Stimulated activated CD4-positive, alpha-beta T cell treated with anti-CD3 and anti-CD28 coated beads, TNF-alpha, amount 100 ng/mL, for 1 hour (primary cell): ENCODE measurements at places on chromosomes 12 and 14.

DNA sequence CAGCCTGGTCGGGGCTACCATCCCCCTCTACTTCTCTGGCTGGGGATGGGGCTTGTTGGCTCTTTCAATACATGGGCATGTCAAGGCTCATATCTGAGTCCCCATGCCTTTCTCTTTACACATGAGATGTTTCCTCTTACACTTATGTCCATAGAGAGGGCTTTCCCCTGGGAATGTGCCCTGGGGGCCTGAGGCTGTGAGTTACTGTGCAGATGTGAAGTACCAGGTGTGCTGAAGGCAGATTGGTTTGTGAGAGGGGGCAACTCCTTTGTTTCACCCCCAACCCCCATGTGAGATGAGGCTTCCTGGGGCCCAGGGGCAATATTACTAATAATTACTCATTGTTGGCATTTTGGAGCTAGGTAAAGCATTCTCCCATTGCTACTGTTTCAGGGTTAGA lies 32.8 kb downstream of the NRXN3 start:
- no peak for DNase-seq

- no peak for DNase-seq
Measured at GRCh38 chr12:132168311-132169031, 24.2 kb downstream of the NOC4L start.

DNA sequence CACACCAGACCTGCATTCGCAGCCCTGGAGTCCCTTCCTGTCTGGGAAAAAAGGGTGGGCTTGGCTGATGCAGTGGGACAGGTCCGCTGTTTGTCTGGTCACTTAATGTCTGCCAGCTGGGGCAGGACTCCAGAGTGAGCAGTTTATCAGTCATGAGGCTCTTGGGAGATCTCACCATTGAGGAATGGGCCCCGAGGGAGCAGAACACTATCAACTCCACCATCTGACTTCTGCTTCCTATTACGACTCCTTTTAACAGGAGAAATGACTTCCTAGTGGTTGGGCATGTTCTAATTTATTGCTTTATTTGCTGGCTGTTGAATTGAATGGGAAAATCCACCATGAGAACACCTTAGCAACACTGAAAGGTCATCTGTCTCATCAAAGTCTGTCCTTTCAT lies 182.5 kb upstream of the RASSF8 start:
- no peak for DNase-seq

DNA sequence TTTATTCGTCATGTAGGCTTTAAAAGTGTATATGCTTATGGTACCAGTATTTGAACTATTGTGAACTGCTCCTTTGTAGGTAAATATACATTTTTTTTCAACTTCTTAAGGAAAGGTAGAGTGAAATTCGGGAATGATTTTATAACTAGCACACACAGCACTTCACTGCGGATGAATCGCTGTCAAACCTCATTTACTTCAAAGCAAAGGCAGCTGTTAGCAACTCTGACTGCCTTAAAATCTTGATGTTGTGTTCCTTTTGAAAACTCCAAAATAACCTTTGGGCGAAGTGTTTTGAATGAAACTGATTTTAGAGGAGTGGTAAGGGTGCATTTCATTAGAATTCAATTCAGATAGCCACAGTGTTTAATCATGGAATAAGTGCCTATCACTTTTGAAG lies 95.8 kb downstream of the GLT1D1 start:
- DNase-seq: no peak

GRCh38 chr12:53695152-53696145 lies 19.6 kb upstream of the ATP5MC2 start:
- DNase-seq: no peak

- no peak for DNase-seq
Measured at GRCh38 chr12:120286768-120287490, 4.8 kb downstream of the RNU4-2 start.

GRCh38 chr12:90280564-90281058 lies 572.0 kb upstream of the ATP2B1 start:
- no peak for DNase-seq

- no peak for DNase-seq
Measured at GRCh38 chr12:71873821-71874220, 34.3 kb downstream of the TBC1D15 start.

DNA sequence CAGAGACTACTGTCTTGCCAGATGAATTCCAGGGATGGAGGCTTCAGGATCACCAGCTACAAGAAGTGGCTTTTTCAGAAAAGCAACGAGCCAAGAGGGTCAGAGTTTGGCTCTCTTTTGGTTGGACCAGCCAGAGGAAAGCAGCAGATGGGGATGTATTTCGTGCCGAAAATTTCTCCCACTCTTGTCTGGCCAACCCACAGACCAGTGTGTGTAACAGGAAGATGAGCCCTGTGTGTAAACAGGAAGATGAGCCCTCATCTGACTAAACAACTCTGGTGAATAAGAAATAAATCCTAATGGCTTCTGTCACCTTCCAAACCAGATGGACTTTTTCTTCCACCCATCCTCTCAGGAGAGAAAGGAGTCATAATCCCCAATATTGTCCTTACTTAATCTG lies 13.1 kb downstream of the GPR68 start:
- no peak for DNase-seq

DNA sequence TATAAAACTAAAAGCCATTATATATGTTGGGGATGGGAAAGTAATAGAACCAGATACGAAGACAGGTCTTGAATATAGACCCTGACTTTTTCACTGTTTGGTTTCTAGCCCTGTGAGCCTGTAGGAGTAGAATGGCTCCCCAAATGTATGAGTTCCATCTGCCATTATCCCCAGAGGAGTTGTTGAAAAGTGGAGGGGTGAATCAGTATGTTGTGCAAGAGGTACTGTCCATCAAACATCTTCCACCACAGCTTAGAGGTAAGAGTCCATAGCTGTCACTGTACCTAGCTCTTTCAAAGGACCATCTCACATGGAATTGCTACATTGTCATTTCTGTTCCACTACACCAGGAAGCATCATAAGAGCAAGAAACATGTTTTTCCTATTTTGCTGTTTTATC lies 1.1 kb downstream of the NCAPD2 start:
- no peak for DNase-seq

GRCh38 chr12:67742461-67742860 lies 93.9 kb downstream of the DYRK2 start:
- no peak for DNase-seq

GRCh38 chr14:100062590-100062989 lies 2.6 kb upstream of the EVL start:
- no peak for DNase-seq

- no peak for DNase-seq
Measured at GRCh38 chr12:31215518-31216232, 110.3 kb downstream of the SINHCAF start.

DNA sequence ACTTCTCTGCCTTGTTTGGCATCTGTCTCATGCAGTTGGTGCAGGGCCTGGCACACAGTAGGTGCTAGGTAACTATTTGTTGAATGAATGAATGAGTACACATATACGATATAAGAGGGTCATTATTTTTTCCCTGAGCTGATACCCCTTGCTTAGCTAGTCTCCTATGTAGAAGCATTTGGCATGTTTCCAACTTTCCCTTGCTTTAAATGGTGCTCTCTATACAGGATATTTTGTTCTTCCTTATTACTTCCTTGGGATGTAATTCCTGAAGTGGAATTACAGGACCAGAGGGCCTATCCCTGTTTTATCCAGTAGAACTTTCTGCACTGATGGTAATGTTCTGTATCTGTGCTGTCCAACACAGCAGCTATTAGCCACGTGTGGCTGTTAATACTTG lies 250.1 kb upstream of the PWP1 start:
- no peak for DNase-seq

DNA sequence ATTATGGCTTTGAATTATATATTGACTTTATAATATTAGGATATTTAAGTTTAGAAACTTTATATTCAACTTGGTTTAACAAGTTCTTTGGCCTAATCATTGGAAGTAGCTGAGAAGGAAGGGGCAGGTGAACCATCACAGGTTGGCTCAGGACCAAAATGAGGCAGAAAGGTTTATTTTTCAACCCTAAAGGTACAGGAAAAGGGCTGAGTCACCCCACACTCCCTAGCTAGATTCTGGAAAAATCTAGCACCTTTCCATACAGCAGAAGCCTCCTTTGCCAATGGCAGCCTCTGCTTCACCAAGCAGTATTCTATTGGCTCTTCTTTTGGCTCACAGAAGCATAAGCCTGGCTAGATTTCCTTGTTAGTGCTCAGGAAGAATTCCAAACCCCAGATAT lies 19.3 kb upstream of the MED6 start:
- DNase-seq: no peak

- no peak for DNase-seq
Measured at GRCh38 chr14:27049701-27050100, 451.9 kb upstream of the NOVA1 start.

DNA sequence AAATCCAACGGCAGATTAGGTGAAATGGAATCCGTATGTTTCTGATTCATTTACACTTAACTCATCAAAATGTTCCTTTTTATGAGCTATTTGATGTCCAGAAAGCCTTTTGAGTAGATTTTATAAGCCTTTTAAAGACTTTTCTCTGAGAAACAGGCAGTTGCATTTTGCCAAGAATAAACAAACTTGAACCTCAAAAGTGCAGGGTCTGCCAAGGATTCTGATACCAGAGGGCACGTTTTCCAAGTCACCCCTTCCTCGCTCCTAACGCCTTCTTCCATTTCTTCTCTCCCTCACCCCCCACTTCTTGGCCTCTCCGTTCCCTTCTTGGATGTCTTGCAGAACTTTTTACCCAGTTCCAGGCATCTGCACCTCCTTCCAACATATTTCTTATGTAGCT lies 200.6 kb upstream of the TBX3 start:
- no peak for DNase-seq

GRCh38 chr12:2386566-2386965 lies 333.8 kb downstream of the CACNA1C start:
- no peak for DNase-seq

GRCh38 chr12:64616201-64616600 lies 5.9 kb downstream of the RASSF3 start:
- no peak for DNase-seq

GRCh38 chr12:116861320-116861719 lies 19.9 kb downstream of the HRK start:
- DNase-seq: no peak

GRCh38 chr12:10178821-10179220 lies at the start of gene TMEM52B:
TSS of gene TMEM52B (plus strand) at chr12:10179032. CDS start at chr12:10179575, 543 bp downstream.
- DNase-seq: no peak

GRCh38 chr12:79001404-79001803 lies 136.8 kb downstream of the SYT1 start:
- DNase-seq: no peak

DNA sequence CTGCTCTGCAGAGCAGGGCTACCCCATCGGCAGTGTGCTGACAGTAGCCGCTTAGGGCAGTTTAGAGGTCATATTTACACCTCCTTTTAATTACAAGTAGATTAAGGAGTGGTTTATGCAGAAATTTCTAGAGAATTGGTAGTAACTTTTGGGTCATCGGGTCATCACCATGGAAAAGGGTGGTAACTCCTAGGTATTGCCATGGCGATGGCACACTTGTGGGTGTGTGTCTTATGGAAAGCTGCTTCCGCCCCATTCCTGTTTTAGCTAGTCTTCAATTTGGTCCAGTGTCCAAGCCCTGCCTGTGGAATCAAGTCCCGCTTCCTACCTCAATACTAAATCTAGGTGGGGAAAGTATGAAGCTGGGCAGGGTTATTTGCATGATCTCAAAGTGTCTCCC lies 29.5 kb upstream of the ZNF740 start:
- DNase-seq: no peak

DNA sequence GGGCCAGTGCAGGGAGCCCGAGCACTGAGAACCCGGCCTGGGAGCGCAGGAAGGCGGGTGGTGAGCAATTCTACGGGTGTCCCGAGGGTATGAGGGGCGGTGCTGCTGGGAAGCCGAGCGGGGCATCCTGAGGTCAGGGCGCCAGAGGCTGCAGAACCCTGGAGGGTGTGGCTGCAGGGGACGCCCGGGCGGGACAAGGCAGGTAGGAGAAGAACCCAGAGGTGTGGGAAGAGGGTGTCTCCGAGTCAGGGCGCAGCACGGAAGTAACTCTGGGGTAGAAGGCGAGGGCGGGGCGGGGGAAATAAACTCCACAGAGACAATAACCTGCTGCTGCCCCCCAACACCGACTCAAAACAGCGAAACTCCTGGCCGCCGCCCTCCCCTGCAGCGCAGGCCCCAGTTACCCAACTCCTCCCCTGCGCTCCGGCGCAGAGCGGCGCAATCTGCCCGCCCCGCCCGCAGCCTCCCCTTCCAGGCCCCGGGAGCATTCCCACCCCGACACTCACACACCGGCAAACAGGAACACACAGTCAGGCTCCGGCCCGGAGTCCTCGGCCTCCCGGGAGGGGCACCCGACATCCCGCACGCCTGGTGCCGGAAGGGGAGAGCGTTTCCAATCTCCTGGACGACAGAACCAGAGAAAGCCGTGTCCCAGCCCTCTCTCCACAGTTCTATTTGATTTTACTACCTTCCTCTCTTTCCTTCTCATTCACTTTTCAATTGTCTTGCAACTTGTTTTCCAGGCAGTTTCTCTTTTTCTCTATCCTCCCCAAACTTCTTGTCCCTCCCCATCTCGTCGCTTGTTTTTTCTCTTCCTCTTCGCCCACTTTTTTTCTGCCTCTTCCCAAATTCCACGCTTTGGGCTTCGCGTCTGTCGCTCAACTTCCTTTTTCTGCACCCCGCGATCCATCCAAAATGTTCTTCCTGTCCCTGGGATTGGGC lies 2.4 kb downstream of the HRK start:
- no peak for DNase-seq

DNA sequence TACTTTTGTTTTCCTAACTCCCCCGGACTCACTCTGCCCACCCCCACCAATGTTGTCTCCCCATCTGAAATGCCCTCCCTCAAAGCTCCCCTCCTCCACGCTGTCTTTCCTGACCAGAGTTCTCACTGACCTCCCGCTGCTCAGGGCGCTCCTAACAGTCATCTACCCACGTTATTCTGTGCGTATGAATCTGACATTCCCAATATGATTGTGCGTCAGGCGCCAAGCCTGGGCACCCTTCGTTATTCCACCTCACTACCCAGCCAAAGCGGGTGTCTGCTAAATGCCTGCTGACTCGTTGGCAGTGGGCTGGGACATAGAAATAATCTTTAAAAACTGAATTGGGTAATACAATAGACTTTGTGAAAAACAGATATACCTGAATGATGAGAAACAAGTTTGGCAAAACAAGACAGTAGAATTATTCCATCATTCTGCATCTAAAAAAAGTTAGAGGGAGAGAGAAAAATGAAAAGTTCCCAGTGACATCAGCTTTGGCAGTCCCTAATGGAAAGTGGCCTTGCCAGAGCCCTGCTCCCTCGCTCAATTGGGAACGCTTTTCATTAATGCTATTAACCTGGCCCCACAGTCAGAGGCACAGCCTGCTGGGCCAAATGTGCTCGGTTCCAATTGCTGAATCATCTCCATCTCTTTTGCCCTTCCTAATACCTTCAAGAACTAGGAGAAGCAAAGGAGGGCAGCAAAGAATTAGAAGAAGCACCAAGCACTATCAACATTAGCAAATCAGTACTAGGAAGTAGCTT lies 74.0 kb upstream of the PLXNC1 start:
- DNase-seq: no peak

- DNase-seq: no peak
Measured at GRCh38 chr12:109637348-109637747, 63.8 kb downstream of the MVK start.

GRCh38 chr14:46691819-46692218 lies 40.2 kb upstream of the RPL10L start:
- no peak for DNase-seq
